ENCODE measurements at places on chromosomes 2 and 18. TPM values are rescaled to one million over a fixed set of nuclear protein-coding genes. Genes with fewer than 3 reads are reported as not detected.

The TMX3 gene
- 8.0 TPM for polyA plus RNA-seq

The EVA1A gene
- 37.3 TPM for polyA plus RNA-seq

The C2orf15 gene
- 0.76 TPM for polyA plus RNA-seq

The LRRFIP1 gene
- polyA plus RNA-seq = 17.8 TPM

The ANKRD62 gene
- polyA plus RNA-seq = not detected

The MEP1B gene
- not detected for polyA plus RNA-seq

The OXER1 gene
- 0.34 TPM for polyA plus RNA-seq

The AKAIN1 gene
- not detected for polyA plus RNA-seq

The PJVK gene
- polyA plus RNA-seq = 8.8 TPM

The OTOF gene
- polyA plus RNA-seq = 0.05 TPM

The NAT8 gene
- polyA plus RNA-seq = not detected

All from adipose tissue (tissue), 3 donors.